NCI-H1417 treated with DMSO at 0.1 percent for 48 hours (cell line): ENCODE measurements at places on chromosomes 1 and 21.

DNA sequence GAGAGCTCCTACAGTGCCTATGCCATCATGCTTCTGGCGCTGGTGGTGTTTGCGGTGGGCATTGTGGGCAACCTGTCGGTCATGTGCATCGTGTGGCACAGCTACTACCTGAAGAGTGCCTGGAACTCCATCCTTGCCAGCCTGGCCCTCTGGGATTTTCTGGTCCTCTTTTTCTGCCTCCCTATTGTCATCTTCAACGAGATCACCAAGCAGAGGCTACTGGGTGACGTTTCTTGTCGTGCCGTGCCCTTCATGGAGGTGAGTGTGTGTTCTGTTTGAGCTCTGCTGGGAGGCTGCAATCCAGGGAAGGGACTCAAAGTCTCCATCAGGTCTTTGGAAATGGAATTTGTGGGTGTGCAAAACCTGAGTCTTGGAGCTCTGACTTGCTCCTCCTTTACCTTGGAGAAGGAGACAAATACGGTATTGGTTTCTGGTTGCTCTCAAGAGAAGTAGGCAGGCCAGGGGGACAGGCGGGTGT is 658 bp downstream of the GPR37L1 start:
- no peak for DNase-seq

- no peak for DNase-seq
Measured at GRCh38 chr1:197798492-197798891, 23.2 kb upstream of the DENND1B start.

GRCh38 chr1:1039145-1039910 is 19.4 kb downstream of the AGRN start:
- DNase-seq = no peak

- DNase-seq = no peak
Measured at GRCh38 chr1:198541737-198542136, 1.3 kb upstream of the ATP6V1G3 start.

DNA sequence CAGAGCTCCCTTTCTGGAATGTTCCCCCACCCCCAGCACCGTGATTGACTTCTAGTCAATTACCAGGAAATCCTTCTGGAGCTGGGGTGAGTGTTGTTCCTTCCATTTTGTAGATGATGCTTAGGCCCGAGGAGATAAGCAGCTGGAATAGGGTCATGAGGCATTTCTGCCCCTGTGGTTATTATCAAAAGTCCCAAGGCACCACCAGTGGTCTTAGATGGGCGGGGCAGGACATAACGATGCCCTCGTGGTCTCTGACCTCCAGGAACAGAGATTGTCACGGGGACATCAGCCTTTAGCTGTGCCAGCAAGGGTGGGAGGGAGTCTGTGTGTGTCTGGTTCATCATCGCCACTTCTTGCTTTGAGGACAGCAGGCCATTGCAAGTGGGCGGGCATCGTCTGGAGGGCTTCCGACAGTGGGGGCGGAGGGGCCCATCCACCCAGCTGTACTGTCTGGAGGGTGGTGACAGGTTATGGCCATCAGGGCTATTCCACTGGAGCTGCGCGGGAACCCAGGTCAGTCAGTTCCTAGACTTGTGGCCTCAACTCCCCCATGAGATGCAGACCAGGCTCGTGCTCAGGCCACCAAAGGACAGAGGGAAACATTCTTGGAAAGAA is 22.6 kb downstream of the TNFRSF8 start:
- no peak for DNase-seq

DNA sequence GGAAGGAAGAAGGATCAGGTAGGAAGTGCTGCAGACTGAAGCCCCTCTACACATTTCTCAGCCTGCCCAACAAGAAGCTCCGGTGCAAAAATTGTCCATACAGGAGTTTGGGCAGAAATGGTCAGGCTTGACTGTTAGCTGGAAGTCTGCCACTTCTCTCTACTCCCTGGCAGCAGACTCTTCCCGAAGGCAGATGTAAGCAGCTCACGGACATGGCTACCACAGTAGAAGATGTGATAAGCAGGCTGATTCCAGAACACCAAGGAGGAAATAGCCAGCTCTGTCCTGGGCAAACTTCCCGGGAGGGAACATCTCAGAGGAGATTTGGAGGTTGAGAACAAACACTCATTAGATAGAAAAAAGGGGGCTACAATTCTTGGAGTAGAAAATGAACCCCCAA is 52.6 kb downstream of the TRABD2B start:
- no peak for DNase-seq

- DNase-seq = no peak
Measured at GRCh38 chr1:6888870-6889269, 103.6 kb downstream of the CAMTA1 start.

DNA sequence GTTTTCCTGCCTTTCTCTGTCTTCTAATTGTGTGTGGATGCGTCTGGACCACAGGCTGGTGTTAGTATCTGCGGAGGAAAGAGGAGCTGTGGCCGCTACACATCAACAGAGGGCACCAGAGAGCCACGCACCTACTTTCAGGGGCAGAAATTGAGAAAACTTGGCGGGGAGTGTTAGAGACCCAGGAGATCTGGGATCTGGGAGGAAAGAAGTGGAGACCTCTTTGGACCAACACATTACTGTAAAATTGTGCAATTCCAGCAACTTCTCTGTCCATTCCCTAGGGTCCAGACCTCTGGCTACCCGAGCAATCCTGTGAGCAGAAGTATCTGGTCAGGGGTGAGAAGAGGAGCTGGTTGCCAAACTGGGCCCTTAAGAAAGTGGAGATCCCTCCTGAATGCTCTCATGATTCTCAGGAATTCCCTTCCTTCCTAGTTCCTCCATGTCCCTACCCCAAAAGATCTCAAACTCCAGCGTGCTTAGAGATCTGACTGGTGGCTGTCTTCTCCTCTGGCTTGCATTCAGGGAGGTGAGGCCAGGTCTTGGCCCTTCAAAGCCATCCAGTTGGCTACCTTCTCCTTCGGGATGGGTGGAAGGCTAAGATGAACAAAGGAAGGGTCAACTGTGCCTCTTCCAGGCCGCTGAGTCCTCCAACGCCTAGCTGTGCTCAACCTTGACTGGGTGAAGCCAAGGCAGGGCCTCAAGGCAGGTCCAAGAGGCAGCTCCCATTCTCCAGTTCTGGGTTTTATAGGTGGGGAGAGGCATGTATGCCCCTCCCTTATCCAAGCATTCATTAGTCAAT is 1.2 kb upstream of the KIRREL1 start:
- DNase-seq = no peak

DNA sequence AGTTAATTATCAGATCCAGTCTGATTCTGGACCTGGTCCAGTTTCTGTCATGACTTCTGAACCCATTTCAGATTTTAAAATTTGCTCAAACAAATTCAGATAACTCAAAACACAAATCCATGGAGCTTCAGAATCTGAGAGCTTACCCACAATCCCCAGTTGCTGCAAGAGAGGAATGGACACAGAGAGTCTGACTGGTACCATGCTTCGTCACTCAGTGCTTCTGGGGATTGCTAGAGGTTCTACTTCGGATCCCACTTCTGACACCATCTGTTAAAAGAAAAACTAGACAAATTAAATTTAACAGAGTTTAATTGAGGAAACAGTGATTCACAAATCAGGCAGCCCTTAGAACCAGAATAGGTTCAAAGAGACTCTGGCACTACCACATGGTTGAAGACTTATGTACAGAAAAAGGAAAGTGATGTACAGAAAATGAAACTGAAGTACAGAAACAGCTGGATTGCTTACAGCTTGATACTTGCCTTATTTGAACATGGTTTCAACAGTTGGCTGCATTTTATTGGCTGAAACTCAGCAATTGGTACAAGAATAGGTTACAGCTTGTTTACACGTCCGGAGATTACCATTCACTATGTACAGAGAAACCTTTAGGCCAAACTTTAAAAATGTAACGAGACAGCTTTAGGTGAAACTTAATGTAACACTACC is 60.7 kb upstream of the TEKT2 start:
- no peak for DNase-seq

- no peak for DNase-seq
Measured at GRCh38 chr1:59186656-59187055, 110.2 kb upstream of the FGGY start.

DNA sequence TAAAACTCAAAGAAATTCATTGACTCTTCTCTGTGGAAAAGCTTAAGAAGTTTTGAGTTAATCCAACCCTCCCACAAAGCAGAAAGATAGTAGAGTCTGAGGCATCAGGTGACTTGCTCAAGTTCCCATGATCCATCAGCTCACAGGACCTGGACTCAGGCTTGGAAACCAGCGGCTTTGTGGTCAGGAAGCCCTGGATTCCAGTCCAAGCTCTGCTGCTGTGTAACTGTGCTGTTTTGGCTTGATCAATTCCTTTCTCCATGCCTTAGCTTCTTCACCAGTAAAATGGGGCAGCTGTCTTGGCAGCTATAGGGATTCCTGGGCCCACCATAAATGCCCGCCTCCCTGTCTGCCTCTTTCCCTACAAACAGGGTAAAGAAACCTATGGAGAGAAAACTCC is 180.2 kb downstream of the HIVEP3 start:
- no peak for DNase-seq

DNA sequence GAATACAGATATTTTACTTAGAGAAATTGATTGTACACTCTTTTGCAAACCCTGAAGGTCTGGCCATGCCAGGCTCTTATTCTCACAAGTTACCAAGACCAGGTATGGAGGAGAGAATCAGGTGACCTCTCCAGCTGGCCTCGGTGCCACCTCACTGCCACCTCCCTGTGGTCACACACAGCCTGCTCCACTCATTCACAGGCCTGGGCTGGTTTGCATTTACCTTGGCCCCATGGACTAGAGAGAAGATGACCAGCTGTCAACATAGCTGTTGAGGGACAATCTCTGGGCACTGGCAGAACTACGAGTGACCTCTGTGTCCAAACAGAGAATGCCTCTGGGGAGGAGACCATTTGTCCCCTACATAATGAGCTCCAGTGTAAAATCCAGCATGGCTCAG is 291.2 kb upstream of the RUNX1 start:
- DNase-seq = no peak

DNA sequence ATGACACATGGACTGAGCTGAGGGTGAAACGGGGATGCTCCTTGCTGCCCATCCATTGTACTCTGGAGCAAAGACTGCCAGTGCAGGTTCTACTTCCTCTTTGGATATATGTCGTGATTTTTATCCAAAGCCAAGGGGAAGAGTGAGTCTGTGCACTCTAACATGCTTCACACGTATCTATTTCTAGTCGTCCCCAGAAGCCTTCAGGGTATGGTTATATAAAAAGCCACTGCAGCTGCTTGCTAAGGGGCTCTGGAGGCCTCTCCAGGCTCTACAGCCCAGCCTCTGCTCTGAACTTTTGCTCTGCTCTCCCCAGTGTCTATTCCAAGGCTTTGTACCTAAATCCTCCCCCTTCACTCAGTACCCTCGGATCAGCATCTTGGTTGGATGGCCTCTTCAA is 20.1 kb downstream of the PAFAH2 start:
- no peak for DNase-seq

GRCh38 chr1:8671306-8671917 is 146.0 kb downstream of the RERE start:
- DNase-seq = no peak

GRCh38 chr1:150281221-150281757 is 1.1 kb upstream of the CIART start:
- DNase-seq = no peak

DNA sequence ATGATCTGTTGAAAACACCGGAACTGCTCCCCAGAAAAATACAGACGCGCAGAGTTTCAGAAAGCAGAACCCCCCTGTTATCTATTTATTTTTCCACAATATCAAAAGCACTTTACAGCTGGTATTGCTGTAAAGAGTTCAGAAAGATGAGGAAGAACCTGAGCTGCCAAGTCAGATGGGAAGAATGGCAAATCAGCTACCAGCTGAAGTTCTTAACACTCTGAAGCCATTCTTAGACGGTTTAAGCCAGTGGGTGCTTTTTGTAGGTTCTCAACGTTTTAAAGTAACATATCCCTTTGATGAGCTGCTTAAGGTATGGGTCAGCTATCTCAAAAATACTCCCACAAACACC is 714 bp upstream of the AKIRIN1 start:
- no peak for DNase-seq

GRCh38 chr1:97063532-97063931 is 341.9 kb downstream of the PTBP2 start:
- no peak for DNase-seq

DNA sequence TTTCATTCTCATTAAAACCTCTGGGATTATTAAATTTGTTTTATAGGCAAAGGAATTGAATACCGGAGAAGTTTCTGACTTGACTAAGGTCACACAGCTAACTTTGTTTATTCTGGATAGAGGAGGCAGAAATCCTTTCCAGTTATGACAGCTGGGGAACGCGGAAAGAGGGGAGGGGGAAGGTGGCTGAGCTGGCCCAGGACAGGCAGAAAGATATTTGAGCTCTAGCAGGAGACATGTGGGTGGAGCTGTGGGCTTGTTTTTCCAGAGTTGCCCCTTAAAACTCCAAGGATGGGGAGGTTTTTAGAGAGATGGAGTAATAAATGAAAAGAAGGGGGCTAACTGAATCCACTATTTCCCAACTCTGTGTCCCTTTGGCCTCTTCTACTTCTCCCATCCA is 27.8 kb downstream of the FOXD2 start:
- no peak for DNase-seq

GRCh38 chr1:183804916-183805841 is at the start of gene RGL1:
Gene RGL1, plus strand, starts transcription at chr1:183805120. Its CDS starts 178 bp downstream, at chr1:183805298.
- DNase-seq = no peak

GRCh38 chr21:46284077-46284644 is 1.2 kb downstream of the MCM3AP start:
- no peak for DNase-seq

DNA sequence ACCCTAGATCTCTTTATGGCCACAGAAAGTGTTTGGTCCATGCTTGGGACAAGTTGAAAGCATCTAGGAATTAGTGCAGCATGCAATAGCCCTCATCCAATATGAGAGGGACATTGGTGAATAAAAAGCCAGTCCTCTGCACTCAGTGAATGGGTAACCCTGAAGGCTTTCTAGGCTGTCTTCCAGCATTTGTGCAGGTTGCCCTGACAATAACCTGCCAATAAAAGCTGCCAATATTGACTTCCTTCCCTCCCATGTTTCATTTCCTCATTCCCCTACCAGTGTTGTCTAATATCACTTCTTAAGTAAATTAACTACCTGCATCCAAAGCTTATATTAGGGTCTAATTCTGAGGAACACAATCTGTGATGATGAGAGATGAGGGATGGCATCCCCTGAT is 563.6 kb upstream of the NEGR1 start:
- no peak for DNase-seq

- no peak for DNase-seq
Measured at GRCh38 chr1:3061566-3061965, 7.4 kb upstream of the PRDM16 start.

GRCh38 chr1:204357551-204358490 is 1.9 kb downstream of the PLEKHA6 start:
- DNase-seq = no peak

GRCh38 chr1:8267307-8267706 is 50.6 kb upstream of the SLC45A1 start:
- DNase-seq = no peak
